ENCODE measurements at places on chromosomes 12 and 14.

- no peak for DNase-seq
Observed at GRCh38 chr12:113161415-113162016, 12.0 kb downstream of the CFAP73 start.

GRCh38 chr14:26597589-26598080 lies at the start of gene NOVA1:
Gene NOVA1, minus strand, starts transcription at chr14:26598033. Its CDS starts 597 bp downstream, at chr14:26597436.
- DNase-seq: no peak

DNA sequence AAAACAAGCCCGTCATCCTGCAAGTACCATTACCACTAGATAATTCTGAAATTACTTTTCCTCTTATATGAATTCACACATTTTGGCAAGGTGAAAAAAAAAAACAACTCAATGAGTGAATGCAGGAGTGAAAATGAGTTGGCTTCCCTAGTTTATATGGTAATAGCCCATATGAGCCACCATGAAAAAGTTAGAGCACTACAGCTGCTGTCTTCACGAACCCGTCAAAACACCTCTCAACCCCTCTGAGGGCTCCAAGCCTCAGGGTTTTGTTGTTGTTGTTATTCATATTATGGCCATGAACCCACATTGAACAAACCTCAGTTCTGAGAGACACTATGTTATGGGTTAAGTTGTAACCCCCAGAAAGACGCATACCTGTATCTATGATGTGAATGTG lies 289.9 kb upstream of the CAND1 start:
- DNase-seq: no peak

- DNase-seq: no peak
Observed at GRCh38 chr12:116600959-116601918, 42.1 kb downstream of the MAP1LC3B2 start.

- DNase-seq: no peak
Observed at GRCh38 chr14:50064993-50065392, 51.4 kb downstream of the VCPKMT start.

GRCh38 chr12:6970096-6970527 lies 352 bp downstream of the PHB2 start:
- DNase-seq: no peak

DNA sequence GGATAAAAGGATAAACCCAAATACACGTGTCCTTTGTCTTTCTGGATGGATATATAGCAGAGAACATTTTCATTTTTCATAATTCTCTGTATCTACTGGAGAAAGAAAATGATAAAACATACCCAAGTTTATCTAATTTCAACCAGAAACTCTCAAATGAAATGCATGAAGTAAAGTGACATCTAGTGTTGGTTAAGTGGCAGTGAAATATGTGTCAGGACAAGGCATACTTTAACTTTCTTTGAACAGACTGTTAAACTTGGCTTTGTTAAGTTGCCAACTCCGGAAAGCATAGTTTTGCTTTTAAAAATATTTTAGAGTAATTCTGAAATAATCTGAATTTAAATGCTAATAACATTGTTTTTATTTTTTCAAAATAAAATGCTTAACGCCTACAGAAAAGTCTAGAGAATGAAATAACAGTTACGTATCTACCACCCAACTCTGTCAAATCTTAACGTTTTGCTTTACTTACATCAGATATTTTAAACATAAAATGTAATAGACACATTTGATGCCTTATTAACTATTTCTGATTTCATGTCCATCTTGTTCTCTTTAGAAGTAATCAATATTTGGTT lies 25.2 kb upstream of the NTN4 start:
- no peak for DNase-seq

- no peak for DNase-seq
Observed at GRCh38 chr12:39897315-39897714, 208.6 kb downstream of the SLC2A13 start.

- no peak for DNase-seq
Observed at GRCh38 chr12:40742041-40742440, 49.8 kb downstream of the CNTN1 start.

DNA sequence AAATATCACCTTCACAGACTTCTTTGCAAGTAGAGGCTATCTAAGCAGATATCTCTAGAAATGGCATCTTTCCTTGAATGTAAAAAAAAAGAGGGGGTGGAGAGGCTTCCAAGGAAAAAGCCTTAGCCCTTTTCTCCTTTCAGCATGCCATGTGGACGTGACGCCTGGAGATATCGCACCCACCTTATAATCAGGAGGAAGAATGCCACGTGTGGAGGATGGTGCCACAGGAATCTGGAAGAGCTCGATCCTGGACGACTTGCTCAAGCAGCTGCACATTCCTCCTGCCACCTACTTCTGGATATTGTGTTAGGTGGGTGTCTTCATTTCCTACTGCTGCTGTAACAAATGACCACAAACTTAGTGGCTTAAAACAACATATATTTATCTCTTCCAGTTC lies 203.6 kb downstream of the NUAK1 start:
- DNase-seq: no peak

DNA sequence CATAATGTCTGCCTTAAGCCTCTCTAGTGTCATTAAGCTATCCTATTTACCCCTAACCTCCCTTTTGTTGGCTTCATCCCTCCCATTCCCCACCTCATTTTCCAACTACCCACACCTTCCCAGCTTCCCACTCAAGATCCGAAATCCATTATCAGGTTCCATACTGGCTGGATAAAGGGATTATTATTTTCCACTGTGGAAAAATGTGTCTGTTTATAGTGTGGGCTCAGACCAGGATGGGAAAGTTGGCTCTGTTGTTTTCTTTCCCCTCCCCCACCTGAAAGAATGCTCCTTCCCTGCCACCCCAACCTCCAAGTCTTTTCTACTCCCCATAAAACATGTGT lies 49.8 kb downstream of the SUSD6 start:
- DNase-seq: no peak

- no peak for DNase-seq
Observed at GRCh38 chr14:89303456-89304435, 113.3 kb downstream of the FOXN3 start.

DNA sequence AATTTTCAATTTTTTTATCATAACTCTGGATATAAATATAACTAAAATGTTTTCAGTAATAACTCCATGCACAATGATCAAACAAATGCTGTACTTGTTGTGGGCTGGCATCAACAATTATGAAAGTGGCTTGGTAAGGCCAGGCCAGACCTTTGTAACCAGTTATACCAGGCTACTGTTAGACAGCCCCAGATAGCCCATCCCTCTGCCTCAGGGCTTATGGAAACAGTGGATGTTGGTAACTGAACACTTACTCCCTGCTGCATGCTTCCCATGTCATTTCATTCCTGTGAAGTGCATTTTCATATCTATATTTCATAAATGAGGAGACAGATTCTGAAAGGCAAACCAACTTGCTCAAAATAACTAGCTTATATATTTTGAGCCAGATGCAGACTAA lies 195.0 kb downstream of the SYT1 start:
- no peak for DNase-seq

DNA sequence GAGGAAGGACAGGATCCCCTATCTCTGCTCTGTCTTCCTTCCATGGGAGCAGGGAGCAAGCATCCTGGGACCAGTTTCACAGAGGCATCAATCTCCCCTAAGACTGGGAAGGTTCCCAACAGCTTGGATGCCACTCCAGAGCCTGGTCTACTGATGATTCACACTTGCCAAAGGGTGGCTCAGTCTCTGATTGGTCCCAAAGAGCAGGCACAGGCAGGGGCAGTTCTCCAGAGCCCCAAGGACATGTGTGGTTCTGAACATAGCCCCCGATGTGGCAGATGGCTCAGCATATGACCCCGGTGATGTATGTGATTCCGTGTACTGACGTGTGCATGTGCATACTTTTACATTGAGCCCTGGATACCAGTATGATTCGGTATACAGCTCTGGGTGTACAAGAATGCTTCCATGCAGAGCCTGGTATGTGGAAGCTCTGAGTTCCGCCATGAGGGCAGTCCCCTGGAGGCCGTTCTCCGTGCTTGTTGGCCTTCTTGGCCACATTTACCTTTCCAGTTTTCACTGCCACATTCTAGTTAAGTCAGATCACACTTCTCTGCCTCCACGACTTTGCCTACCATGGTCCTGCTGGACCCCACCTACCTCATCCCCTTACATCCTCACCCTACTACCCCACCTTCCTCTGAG lies 21.2 kb downstream of the ITGA7 start:
- DNase-seq: no peak

- DNase-seq: no peak
Observed at GRCh38 chr12:68336889-68337303, 4.7 kb upstream of the MDM1 start.

GRCh38 chr14:73269729-73270531 lies 32.6 kb downstream of the PAPLN start:
- no peak for DNase-seq

DNA sequence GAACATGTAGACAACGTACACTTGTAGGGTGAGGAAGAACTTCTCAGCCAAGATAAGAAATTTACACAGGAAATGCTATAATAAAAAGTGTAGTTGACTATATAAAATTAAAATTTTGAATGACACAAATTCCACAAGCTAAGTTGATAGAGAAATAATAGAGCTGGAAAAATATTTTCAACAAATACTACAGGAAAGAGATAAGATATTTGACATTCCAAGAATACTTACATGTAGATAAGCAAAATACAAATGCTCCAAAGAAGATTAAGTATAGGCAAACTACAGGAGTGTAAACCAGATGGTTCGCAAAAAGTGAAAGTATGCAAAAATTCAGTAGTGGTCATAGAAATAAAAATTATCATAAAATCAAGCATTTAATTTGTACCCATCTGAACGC lies 49.2 kb upstream of the ANP32D start:
- no peak for DNase-seq

DNA sequence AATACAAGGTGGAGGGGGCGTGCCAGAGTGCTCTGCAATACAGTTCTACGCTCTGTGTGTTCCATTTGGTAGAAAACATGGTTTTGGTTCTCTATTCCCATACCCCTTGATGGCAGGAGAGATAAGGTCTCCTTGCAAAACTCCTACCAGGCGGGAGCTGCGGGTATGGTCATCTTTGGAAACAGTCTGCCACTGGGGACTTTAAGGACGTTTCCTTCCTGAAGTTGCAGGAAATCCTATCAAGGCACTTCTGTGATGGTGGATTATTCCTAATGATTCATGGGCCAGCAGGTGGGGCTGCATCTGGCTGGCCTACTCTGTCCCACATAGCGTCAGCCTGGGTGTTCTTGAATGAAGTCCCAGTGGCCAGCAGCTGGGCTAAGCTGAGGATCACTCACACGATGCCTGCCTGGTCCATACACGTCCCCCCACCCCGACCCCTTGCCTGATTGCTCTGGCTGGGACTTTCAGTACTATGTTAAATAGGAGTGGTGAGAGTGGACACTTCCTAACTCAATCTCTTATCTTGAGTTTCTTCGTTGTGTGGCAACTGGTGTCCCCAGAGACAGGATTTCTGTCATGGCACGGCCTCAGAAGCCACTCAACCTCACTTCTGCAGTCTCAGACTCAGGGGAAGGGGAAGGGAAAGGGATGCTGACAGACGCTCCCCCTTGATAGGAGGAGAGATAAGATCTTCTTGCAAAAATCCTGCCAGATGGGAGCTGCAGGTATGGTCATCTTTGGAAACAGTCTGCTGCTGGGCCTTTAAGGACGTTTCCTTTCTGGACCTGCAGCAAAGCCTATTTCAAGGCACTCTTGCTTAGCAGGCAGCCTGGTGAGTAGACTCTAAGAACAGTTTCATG lies 61.0 kb upstream of the FKBP4 start:
- DNase-seq: no peak

- no peak for DNase-seq
Observed at GRCh38 chr12:4107911-4108697, 165.5 kb upstream of the CCND2 start.

DNA sequence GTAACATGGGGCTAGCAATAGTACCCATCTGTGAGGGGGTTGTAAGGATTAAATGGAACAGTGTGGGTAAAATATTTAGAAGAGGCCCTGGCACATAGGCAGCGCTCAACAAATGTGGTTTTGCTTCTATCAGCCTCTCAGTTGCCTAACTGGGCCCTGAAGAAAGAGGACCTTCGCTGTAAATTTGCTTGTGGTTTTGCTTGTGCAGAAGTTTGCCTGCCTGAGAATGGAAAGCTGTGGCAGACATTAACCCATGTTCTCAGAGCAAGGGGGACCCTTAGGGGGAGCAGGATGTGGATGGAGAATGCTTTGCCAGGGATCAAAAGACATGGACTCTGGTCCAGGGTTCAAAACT lies 160.1 kb downstream of the BRMS1L start:
- no peak for DNase-seq

DNA sequence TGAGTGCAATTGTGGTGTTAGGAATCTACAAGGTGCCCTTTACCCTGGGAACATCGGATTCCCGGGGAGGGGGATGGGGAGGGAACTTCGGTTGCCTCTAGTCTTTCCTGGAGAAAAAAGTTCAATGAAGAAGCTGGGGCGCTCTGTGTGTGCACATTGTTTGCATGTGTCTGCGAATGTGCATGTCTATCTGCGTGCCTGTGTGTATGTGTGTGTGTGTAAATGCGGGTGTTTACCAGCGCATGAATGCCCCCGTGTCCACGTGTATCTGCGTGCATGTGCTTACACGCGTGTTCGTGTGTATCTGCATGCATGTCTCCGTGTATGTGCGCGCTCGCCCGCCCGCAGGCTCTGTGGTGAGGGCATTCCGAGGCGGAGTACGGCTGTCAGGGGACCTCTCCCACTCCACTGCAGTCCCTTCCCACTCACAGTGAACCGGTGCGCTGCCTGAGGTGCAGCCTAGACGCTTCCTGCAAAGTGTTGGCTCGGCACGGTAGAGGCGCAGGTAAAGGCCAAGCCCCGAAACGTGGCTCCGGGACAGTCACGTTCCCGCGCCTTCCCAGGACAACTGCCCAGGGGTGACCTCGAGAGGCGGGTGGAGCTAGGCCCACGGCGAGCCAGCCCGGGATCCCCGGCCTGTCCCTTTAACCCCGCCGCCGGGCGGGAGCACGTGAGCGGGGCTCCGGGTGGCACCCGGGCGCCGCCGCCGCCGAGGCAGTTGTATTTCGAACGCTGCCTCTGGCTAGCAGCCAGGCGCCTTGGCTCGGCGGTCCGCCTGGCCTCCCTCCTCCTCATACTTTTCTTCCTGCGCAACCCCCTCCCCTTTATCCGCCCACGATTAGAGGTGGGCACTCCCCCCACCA lies 539 bp upstream of the HMGA2 start:
- no peak for DNase-seq

DNA sequence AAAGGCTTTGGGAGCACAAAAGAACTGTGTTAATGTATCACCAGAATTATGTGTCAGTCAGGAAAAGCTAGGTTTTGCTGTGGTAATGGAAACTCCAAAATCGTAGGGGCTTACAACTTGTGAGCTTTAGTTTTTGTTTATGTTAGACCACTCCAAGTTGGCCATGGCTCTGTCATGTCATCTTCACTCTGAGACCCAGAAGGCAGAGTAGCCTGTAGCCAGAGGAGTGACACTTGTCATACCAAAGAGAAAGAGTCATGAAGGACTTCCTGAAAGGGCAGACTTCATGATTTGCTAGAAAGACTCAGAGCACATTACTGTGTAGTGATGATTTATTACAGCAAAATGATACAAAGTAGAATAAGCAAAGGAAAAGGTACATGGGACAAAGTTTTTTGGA lies 133.6 kb upstream of the SSTR1 start:
- DNase-seq: no peak

All from stimulated activated CD8-positive, alpha-beta memory T cell treated with anti-CD3 and anti-CD28 coated beads, Interleukin-15, amount 100 ng/mL, for 4 hours (primary cell).